Sigmoid colon (tissue), 7 donors: ENCODE measurements at places on chromosomes 11 and 22. TPM values are rescaled to one million over a fixed set of nuclear protein-coding genes. Genes with fewer than 3 reads are reported as not detected.

Gene RAB3IL1
- total RNA-seq = 12.1 TPM

Gene CHST1
- 0.55 TPM for total RNA-seq

- no peak for DNase-seq
Measured at GRCh38 chr11:91871791-91872190, 352.8 kb upstream of the FAT3 start.

Gene EHF
- not detected for total RNA-seq

DNA sequence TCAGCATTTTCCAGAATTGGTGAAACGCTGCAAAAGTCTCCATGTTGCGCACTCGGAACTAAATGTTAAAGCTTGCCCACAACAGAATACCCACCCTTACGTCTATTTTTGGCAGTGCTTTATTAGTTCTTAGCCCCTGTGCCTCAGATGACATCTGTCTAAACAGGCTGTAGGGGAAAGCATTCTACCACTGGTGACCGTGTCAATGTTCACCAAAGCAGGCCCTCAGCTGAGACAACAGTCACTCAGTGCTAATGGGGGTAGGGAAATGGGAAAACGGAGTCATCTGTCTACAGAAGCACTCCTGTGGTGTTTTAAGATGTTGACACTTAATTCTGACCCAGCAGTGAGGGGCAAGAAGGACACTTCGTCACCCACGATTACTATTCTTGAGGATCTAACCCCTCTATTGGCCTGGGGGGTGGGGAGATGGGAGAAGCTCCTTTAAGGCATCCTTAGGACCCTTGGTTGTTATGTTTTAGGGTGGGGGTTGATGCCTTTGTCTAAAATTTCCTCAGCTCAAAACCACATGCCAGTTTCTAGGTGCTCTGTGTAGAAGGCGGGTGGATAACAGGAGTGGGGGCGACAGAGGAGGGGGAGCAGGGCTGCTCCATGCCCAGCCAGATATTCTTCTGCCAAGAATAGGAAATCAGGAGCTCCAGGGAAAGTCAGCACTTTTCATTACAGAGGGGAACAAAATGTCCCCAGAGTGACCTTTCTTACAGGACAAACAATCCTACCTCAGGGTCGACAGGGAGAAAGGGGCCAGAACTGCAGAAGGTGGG lies 15.6 kb upstream of the MFRP start:
- DNase-seq = no peak

GRCh38 chr11:32891657-32892354 lies 805 bp upstream of the QSER1 start:
- no peak for DNase-seq

- no peak for DNase-seq
Measured at GRCh38 chr11:93285430-93285829, 45.1 kb upstream of the DEUP1 start.

- DNase-seq = no peak
Measured at GRCh38 chr11:116498161-116498560, 274.6 kb downstream of the BUD13 start.
